Naive thymus-derived CD4-positive, alpha-beta T cell (primary cell): ENCODE measurements at places on chromosomes 6 and 20. TPM values are rescaled to one million over a fixed set of nuclear protein-coding genes. Genes with fewer than 3 reads are reported as not detected.

The FOXS1 gene
- total RNA-seq, result not detected

DNA sequence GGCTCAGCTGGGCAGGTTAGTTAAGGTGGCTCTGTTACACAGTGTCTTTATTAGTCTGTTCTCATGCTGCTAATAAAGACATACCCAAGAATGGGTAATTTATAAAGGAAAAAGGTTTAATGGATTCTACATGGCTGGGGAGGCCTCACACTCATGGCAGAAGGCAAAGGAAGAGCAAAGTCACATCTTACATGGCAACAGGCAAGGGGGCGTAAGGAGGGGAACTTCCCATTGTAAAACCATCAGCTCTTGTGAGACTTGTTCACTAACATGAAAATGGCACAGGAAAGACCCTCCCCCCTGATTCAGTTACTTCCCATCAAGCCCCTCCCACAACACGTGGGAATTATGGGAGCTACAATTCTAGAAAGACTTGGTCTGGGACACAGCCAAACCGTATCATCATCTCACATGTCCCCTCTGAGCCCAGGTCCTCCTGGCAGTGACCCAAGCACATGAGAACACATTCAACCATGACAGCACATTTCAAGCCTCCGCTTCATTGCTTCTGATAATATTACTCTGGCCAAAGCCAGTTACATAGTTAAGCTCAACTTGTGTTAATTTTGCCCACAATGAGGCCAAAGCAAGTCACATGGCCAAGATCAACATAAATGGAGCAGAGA is 383.9 kb downstream of the PLCB1 start:
- H3K27me3 ChIP-seq, result no peaks in the 10 kb centered on the region
- H3K36me3 ChIP-seq, result no peaks in the 10 kb centered on the region
- no peak for DNase-seq
- no peak overlapping the region for H3K4me3 ChIP-seq
- H3K27ac ChIP-seq, result no peak overlapping the region

GRCh38 chr6:105987516-105987915 is 98.6 kb upstream of the PRDM1 start:
- H3K27me3 ChIP-seq, result no peaks in the 10 kb centered on the region
- no peaks in the 10 kb centered on the region for H3K36me3 ChIP-seq
- peaks cover under 1% of the 10 kb centered on the region for H3K4me1 ChIP-seq

- H3K27me3 ChIP-seq, result no peaks in the 10 kb centered on the region
- peaks cover 7% of the 10 kb centered on the region for H3K4me1 ChIP-seq
- H3K4me3 ChIP-seq, result no peak overlapping the region
- no peak overlapping the region for H3K27ac ChIP-seq
- H3K36me3 ChIP-seq, result no peaks in the 10 kb centered on the region
- DNase-seq, result no peak
Observed at GRCh38 chr6:2909718-2910117, 6.6 kb upstream of the SERPINB9 start.
